ENCODE measurements at places on chromosomes 2 and 18. TPM values are rescaled to one million over a fixed set of nuclear protein-coding genes. Genes with fewer than 3 reads are reported as not detected.

GRCh38 chr2:233441161-233442027 is 87.1 kb downstream of the DGKD start:
- DNase-seq, result no peak

- DNase-seq, result no peak
These were observed 40.9 kb upstream of the C1D start for GRCh38 chr2:68103709-68104055.

GRCh38 chr18:79819968-79820351 is 22.2 kb downstream of the KCNG2 start:
- no peak for DNase-seq

- no peak for DNase-seq
These were observed 992.7 kb upstream of the CDH2 start for GRCh38 chr18:29169599-29169998.

GRCh38 chr18:76212960-76213359 is 282.1 kb downstream of the ZNF516 start:
- DNase-seq, result no peak

GRCh38 chr2:187102381-187102780 is 253.4 kb upstream of the ZSWIM2 start:
- no peak for DNase-seq

The IL1RL1 gene
- total RNA-seq, result 1.3 TPM

DNA sequence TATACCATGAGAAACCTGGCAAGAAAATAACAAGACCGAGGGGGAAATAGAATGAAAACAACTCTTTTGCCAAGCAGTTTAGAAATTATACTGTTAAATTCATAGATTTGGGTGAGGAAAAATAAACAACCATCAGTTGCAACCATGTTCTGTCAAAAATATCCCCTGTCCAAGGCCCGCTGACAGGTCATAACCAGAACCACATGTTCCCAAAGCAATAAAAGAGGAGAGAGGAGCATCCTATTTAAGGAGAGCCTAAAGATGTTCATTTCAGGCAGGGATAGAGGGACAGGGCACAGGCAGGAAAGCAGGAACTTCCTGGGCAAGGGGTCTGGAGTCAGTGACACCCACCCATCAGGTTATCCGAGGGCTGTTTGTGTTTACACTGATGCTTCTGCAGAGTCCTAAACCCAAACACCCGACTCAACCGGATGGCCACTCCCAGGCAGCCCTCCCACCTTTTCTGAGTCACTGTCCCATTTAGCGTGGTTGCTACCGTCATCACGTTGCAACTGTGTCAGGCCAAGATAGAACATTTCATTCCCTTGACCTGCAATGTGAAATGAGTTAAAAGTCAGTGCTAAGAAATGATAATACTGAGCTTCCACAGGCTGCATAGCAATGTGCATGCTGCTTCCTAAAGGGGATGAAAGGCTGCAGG is 468.3 kb upstream of the RAB12 start:
- no peak for DNase-seq

DNA sequence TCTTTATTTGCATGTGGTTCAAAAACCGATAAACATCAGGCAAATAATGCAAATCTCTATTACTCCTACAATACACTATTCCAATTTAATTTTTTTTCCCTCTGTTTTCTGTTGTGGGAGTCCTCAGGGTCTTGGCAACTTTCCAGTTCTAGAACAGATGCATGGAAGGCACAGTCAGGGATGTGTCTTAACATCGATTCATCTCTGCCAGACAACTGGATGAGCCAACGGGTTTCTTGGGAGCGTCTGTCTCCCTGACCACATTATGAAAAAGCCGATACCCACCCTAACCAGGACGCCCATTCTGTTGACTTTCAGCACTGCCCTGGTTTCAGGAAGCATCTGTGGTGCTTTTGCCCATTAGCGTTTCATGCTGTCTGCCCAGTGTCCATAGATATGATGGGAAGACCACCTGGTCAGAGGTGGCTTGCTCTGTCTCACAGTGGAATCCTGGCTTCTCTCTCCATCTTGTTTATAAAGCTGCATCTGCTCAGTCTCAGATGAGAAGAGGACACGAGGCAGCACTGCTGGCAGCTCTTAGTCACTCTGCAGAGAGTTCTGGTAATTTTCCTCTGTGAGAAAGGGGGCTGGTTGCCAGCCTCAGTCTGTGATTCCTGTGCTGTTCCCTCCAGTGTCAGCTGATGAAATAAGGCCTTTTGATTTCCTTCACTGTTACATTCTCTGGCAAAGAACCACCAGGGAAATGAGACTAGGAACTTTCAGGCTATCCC is 57.9 kb upstream of the KCNE4 start:
- DNase-seq, result peak; percentile 88

- DNase-seq, result no peak
These were observed 332.4 kb downstream of the GULP1 start for GRCh38 chr2:188623995-188624643.

DNA sequence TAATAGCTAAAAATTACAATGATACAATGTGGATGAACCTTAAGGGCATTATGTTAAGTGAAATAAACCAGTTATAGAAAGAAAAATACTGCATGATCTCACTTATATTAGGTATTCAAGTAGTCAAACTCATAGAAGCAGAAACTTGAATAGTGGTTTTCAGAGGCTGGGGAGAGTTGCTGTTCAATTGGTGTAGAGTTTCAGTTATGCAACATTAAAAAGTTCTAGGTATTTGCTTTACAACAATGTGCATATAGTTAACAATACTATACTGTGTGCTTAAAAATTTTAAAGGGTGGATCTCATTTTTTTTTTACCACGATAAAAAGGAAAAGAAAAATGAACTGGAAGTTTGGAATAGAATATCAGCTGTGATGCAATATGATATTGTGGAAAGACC is 479.1 kb downstream of the SPAG16 start:
- DNase-seq, result no peak

The PLB1 gene
- 1.8 TPM for total RNA-seq

DNA sequence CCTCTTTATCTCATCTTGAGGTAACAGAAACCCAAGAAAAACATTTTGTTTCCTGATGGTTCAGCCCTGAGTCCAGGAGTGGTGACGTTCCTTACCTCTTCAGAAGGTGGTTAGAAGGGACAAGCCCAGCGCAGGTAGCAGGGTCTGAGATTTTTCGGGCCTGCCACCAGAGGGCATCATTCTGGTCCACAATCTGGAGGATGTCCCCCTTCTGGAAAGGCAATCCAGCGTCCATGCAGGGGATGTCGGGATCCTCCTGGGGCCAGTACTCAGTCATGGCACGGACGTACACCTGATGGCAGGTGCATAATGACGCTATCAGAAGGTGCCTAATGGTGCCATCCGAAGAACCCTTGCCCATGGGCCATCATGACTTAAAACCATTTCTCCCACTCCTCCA is 17.7 kb downstream of the MPP4 start:
- no peak for DNase-seq

DNA sequence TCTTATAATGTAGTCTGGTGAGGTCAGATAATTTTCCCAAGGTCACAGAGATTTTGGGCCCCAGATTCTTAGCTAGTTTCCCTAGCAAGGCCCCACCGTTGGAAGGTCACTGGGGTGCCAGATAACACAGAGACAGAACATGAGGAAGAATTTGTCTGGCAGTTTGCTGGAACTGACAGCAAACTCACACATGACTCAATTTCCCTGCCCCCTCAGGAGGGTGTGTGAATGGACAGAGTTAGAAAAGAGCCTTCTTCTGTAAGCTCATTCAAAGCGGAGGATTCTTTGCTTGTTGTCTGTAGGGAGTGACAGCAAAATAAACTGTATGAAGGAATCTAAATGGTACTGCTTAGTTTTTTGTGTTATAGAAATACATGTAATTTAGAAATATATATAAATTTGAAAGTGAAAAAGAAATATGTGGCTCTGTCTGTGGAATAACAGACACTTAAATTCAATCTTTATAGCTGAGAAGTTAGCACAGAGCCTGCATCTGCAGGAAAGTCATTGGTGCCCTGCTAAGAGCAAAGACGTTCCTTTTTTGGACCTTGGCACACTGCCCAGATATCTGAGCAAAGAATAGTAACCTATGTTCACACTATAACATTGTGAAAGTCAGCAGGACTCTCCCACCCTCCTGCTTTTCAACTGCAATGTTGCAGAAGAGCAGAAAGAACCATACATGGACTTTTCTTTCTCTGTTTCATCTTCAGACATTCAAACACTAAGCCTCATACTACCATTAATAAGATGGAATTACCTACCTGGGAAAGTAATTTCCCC is 2.1 kb downstream of the MDH1 start:
- peak; percentile 42 for DNase-seq

The ATP6V1B1 gene
- total RNA-seq, result 0.43 TPM

The NEDD4L gene
- total RNA-seq, result 51.4 TPM
